CD4-positive, alpha-beta memory T cell (primary cell): ENCODE measurements at places on chromosomes 5 and 9. TPM values are rescaled to one million over a fixed set of nuclear protein-coding genes. Genes with fewer than 3 reads are reported as not detected.

DNA sequence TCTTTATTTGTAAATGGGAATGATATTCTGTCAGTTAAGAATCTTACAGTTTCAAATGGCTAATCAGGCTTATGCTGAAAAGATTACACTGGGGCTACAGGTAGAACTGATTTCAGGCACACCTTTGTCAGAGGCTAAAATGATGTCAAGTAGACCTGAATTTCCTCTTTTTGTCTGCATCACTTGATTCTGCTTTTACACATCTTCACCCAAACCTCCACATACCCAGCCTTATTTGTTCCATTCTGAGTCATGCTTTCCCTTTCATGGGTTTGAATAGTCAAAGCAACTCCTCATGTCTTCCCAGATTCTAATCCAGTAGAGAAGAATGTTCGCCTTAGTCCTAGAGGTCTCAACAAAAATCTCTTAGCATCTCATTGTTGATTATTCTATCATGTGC, 156.4 kb downstream of the CWC27 start:
- DNase-seq: no peak
- no peaks in the 10 kb centered on the region for H3K27me3 ChIP-seq
- H3K4me1 ChIP-seq: no peaks in the 10 kb centered on the region
- H3K36me3 ChIP-seq: no peaks in the 10 kb centered on the region
- H3K4me3 ChIP-seq: no peak overlapping the region

- no peaks in the 10 kb centered on the region for H3K36me3 ChIP-seq
- H3K4me1 ChIP-seq: no peaks in the 10 kb centered on the region
- no peak for DNase-seq
- no peak overlapping the region for H3K4me3 ChIP-seq
- H3K27ac ChIP-seq: no peak overlapping the region
- no peaks in the 10 kb centered on the region for H3K27me3 ChIP-seq
Observed at GRCh38 chr5:167104351-167104750, 1187.1 kb upstream of the WWC1 start.

GRCh38 chr9:81543695-81544094, 145.7 kb downstream of the TLE1 start:
- H3K27me3 ChIP-seq: no peaks in the 10 kb centered on the region
- H3K4me1 ChIP-seq: no peaks in the 10 kb centered on the region
- H3K27ac ChIP-seq: no peak overlapping the region
- H3K4me3 ChIP-seq: no peak overlapping the region
- no peak for DNase-seq

DNA sequence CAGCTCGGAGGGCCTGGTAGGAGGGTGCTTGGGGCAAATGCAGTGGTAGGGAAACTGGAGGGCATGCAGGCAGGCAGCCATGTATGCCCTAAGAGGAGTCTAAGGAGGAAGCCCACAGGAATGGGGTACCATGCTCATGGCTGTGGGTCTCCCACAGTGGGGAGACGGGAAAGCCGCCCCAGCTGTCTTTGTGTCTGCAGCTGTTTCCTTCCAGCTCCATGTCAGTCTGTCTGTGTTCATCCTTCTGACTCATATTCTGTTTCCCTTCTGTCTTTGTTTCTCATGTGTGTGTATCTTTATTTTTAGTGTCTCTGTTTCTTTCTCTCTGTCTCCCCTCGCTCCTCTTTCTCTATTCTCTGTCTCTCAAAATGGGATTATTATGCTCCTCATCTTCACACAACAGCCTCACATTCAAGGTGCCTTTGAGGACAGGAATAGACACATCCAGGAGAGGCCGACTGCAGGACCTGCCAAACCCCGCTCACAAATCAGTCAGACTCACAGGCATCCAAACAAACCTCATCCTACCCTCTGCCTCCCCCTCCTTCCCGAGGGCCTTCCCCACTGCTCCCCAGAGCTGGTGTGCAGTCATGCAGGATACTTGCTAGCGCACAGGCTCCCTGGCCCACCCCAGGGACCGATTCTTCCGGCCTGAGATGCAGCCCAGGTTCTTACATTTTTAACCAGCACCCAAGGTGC, 68.4 kb upstream of the RARS1 start:
- H3K4me1 ChIP-seq: no peaks in the 10 kb centered on the region
- no peak overlapping the region for H3K4me3 ChIP-seq
- no peaks in the 10 kb centered on the region for H3K27me3 ChIP-seq

DNA sequence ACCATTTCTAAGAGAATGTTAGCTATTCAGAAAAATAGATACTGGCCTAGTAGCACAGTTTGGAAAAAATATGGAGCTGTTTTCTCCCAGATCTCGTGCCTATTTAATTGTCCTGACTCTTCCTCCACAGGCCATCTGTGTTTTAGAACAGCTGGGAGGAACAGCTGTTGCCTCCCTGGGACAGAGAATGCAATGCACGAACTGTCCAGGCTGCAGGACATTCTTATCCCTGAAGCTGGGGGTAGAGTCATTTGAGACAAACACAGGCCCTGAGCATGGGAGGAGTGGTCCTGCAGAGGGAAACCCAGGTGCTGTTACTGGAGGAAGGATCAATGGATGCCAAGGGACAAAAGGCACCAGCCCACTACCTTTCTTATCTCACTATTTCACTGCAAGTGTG, 20.9 kb upstream of the SPARC start:
- H3K27me3 ChIP-seq: no peaks in the 10 kb centered on the region
- no peaks in the 10 kb centered on the region for H3K36me3 ChIP-seq
- no peak overlapping the region for H3K27ac ChIP-seq
- no peak overlapping the region for H3K4me3 ChIP-seq

DNA sequence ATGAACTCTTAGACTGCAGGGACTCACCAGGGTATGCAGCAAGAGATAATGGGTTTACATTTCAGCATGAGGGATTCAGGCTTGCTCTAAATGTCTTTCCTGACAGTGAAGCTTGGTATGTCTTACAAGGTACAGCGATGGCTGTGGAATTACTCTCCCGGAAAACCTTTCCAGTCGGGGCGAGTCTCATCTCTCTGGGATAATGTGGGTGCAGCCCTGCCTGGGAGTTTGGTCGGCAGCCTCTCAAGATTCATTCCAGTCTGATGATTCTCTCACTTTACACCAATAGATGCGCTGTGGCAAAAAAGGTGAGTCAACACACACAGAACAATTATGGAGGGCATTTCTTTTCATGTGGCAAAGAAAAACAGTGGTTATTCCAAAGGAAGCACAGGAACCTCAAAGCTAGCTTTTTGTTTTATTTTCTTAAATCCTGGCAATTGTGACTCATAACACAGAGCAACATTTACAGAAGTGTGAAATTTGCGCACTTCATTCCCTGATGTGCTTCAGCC, 190.3 kb downstream of the DCP2 start:
- H3K36me3 ChIP-seq: no peaks in the 10 kb centered on the region
- H3K27ac ChIP-seq: no peak overlapping the region
- H3K27me3 ChIP-seq: no peaks in the 10 kb centered on the region

DNA sequence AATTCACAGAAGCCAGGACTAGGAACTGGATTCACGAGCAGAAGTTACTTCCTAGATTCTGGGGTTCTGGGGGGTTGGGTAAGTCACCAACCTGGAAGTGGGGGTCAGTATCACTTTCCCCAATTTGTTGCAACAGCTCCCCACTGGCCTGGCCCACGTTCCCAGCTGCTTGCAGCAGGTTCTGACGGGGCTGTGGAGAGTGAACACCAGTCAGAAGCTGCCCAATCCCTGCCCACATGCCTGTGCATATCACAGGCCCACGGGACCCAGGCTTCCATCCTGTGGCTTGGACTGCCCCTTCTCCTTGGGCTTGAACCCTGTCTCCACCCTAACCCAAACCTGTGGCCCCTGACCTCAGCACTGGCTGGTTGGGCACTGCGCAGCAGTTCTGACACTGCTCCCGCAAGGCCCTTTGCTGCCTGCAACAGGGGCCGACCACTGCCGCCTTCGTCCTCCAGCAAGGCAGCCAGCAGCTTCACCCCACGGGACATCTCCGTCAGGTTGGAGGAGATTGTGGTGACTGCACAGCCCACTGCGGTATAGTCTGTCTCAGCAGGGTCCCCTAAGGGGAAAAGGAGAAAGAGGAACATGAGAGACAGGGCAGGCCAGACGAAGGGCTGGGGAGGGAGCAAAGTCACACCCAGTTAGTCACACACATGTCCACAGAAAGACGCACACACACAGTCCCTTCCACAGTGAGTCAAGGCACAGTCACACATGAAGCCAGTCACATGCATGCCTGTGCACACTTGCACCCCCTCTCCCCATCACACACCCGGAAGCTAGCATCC, 13.1 kb downstream of the TLN1 start:
- H3K27ac ChIP-seq: no peak overlapping the region
- peaks cover 95% of the 10 kb centered on the region for H3K36me3 ChIP-seq
- no peak overlapping the region for H3K4me3 ChIP-seq
- no peaks in the 10 kb centered on the region for H3K27me3 ChIP-seq
- no peak for DNase-seq
- H3K4me1 ChIP-seq: no peaks in the 10 kb centered on the region

GRCh38 chr9:19030899-19031298, 2.1 kb downstream of the SAXO1 start:
- H3K4me1 ChIP-seq: no peaks in the 10 kb centered on the region
- no peak overlapping the region for H3K4me3 ChIP-seq
- H3K36me3 ChIP-seq: no peaks in the 10 kb centered on the region
- H3K27me3 ChIP-seq: peaks cover 4% of the 10 kb centered on the region
- no peak overlapping the region for H3K27ac ChIP-seq

- no peak overlapping the region for H3K27ac ChIP-seq
- H3K4me3 ChIP-seq: no peak overlapping the region
- DNase-seq: no peak
- no peaks in the 10 kb centered on the region for H3K4me1 ChIP-seq
Observed at GRCh38 chr5:38724301-38725030, 121.3 kb upstream of the OSMR start.

GRCh38 chr9:89352451-89352850, 34.2 kb downstream of the SECISBP2 start:
- DNase-seq: no peak
- peaks cover 19% of the 10 kb centered on the region for H3K4me1 ChIP-seq
- H3K27ac ChIP-seq: peak overlapping the region; percentile 40
- H3K36me3 ChIP-seq: peaks cover 88% of the 10 kb centered on the region

GRCh38 chr5:121550989-121551388, 300.7 kb upstream of the FTMT start:
- no peaks in the 10 kb centered on the region for H3K27me3 ChIP-seq
- no peaks in the 10 kb centered on the region for H3K4me1 ChIP-seq
- no peak for DNase-seq
- no peak overlapping the region for H3K4me3 ChIP-seq
- H3K36me3 ChIP-seq: no peaks in the 10 kb centered on the region

- H3K4me1 ChIP-seq: no peaks in the 10 kb centered on the region
- no peak overlapping the region for H3K27ac ChIP-seq
- no peaks in the 10 kb centered on the region for H3K36me3 ChIP-seq
- DNase-seq: no peak
- H3K27me3 ChIP-seq: no peaks in the 10 kb centered on the region
Observed at GRCh38 chr9:98429613-98430012, 174.2 kb upstream of the TBC1D2 start.

FBXO10 gene
- 6.1 TPM for total RNA-seq

CTXN3 gene
- total RNA-seq: not detected

SLC4A9 gene
- not detected for total RNA-seq

SPINK5 gene
- total RNA-seq: not detected

DCAF12 gene
- total RNA-seq: 29.7 TPM

RNF208 gene
- total RNA-seq: 1.3 TPM

PPWD1 gene
- 102 TPM for total RNA-seq
